ENCODE measurements at places on chromosomes 3 and 15.

DNA sequence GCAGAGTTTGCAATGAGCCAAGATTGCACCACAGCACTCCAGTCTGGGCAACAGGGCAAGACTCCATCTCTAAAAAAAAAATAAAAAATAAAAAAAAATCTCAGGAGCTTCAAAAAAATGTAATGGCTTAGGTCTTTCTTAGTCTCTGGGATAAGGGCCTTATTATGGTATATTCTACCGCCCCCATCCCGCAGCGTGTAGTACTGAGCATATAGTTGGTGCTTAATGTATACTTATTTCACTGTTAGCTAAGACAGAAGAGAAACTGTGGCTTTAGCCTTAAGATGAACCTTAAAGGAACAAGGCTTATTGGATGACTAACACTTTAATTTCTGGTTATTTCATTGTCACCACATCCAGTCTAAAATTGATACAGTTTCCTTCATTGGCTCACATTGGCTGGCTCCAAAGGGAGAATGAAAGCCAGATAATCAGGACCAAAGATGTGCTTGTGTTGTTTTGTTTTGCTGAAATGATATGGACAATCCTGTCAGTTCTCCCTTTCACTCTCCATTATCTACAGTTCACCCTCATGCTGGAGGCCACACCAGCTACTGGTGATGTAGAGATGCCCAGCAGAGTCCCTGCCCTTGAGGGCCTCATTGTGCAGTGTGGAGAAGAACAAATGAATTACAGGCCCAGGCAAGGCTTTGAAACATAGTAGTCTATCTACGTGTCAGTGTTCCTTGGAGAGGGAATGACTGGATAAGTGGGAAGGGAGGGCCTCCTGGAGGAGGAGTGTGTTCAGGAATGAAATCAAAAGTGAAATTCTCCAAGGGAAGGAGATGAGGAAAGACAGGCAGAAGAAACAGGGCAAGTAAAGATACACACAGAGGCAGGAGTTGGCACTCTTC lies 17.4 kb upstream of the RAF1 start:
- DNase-seq, result no peak

DNA sequence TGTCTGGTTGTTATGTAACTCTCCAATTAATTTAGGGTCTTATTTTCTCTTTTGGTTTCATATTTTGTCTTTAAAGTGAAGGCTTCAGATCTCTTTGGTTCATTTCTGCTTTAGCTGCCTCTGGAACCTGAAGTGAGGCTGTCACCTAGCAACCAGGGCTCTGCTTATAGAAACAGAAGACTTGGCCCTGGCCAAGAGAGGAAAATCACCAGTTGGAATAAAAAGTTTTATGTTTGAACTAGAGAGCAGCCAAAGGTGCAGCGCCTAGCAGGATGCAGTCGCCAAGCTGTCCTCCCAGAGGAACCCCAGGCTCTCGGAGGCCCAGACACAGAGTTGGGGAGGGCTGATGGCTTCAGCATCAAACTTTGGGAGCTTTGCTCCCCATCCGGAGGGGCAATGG lies 41.1 kb downstream of the LYZL4 start:
- peak; percentile 9 for DNase-seq

DNA sequence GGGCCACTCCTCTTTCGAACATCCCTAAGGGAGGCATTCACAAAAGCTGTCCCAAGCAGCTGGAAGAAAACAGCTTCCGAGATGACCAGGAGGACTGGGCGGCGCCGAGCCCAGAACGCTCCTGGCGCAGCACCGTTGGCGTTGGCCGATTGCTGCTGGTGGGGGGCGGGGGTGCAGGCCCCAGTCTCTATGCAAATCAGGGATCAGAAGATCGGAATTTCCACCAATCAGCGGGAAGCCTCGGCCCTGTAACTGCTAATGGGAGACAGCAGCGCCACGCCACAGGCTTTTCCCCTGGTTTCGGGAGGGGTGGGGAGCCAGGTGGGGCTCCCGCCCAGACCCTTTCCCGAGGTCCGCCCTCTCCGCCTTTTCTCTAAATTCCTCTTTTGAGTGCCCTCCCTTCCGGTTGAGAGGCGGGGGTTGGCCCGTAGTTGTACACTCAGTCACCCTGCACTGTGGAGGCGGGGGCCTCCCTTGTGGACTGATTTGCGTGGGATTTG lies 27.0 kb downstream of the HMCES start:
- DNase-seq, result peak; percentile 18

- DNase-seq, result no peak
These were observed 11.9 kb downstream of the PRICKLE2 start for GRCh38 chr3:64213224-64213878.

- DNase-seq, result no peak
These were observed 298.9 kb upstream of the TGFBR2 start for GRCh38 chr3:30307372-30307950.

DNA sequence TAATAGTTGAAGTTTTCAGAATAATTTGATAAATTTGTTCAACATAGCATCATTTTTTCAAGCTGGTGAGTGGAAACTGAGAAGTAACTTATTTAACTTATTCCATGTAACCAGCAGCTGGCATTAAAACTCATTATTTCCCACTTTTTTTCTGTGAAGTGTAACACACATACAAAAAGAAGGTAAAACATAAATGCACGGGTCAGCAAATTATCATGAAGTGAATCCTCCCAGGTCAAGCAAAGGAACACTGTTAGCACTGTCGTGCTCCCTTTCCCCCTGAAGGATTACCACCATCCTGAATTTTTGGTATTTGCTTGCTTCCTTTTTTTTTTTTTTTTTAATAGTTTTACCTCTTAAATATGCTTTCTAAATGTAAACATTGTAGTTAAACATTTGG lies 77.6 kb upstream of the LRRFIP2 start:
- no peak for DNase-seq

GRCh38 chr3:196284396-196284795 lies 3.1 kb downstream of the PCYT1A start:
- no peak for DNase-seq

Data from anterior cingulate cortex (tissue), 58 donors.